ENCODE measurements at places on chromosomes 6 and 20. TPM values are rescaled to one million over a fixed set of nuclear protein-coding genes. Genes with fewer than 3 reads are reported as not detected.

- DNase-seq, result peak; percentile 5
Measured at GRCh38 chr6:39791311-39791710, 865 bp upstream of the DAAM2 start.

DNA sequence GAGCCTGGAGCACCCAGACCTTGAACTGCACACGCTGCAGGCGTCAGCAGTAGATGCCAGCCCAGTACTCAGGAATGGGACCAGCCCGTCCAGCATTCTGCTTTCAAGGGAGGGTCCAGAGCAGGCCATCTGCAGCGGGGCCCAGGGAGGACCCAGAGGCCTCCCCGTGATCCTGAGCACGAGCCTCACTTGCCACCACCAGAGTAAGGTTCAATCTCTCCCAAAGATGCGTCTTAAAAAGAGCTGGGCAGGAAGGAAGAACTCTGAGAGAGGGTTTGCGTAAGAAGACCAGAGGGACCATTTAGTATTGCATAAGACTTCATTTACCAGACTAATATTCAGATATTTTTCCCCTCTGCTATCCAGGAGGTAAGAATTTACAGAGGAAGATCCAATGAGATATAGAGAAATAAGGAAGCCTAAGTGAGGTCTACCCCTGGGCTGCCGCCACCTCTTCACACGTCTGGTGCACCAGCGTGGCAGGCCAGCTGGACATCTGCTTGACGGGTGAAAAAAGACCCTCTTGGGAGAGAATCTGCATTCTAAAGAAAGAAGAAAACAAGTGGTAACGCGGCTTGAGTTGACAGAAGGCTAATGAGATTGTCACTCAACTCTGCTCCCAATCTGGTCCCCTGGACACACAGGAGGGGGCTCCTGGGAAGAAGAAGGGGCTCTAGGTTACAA lies 107.3 kb downstream of the PRND start:
- no peak for DNase-seq

DNA sequence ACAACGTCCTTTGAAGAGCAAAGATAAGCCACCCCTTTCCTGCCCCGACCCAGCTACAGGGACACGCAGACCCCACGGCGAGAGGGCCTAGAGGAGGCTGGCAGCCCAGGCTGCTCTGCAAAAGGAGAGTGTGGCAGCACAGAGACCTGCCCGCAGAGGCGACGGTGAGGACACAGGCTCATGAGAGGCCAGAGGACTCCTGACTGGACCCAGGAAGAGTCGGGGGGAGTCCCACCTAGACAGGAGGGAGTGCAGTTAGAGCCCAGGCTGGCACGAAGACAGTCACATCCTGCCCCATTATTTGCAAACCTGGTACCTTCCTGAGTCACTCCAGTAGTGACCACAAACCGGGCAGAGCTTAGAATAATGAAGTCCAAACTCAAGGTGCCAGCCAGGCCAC lies 227.7 kb upstream of the CDH4 start:
- DNase-seq, result no peak

DNA sequence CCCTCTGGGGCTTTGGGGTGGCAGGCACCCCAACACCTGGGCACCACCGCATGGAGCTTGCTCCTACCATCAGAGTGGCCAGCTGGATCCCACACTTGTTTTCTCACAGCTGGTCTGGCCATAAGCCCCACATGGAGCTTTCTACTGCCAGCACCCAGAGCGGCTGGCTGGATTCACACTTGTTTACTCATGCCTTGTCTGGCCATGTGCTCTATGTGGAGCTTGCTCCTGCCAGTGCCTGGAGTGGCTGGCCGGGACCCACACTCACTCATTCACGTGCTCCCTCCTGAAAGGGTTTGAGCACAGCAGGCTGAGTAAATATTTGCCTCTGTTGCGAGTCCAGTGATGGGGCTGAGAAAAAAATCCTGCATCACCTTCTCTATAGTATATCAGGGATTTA lies 487.0 kb downstream of the CD109 start:
- DNase-seq, result no peak

GRCh38 chr6:98136333-98136732 lies 698.0 kb upstream of the POU3F2 start:
- no peak for DNase-seq

GRCh38 chr6:12459945-12460661 lies 169.9 kb downstream of the EDN1 start:
- DNase-seq, result no peak

- DNase-seq, result no peak
Measured at GRCh38 chr6:21601932-21602390, 8.4 kb downstream of the SOX4 start.

GRCh38 chr6:71420095-71420692 lies 131.6 kb downstream of the OGFRL1 start:
- no peak for DNase-seq

GRCh38 chr6:15444081-15444731 lies 198.3 kb downstream of the JARID2 start:
- DNase-seq, result no peak

- no peak for DNase-seq
Measured at GRCh38 chr20:47293631-47294030, 62.9 kb downstream of the ZMYND8 start.

- no peak for DNase-seq
Measured at GRCh38 chr6:99940582-99940981, 53.4 kb downstream of the MCHR2 start.

- no peak for DNase-seq
Measured at GRCh38 chr20:17859616-17860232, 108.9 kb downstream of the SNX5 start.

- DNase-seq, result no peak
Measured at GRCh38 chr6:148578489-148578814, 168.4 kb upstream of the UST start.

DNA sequence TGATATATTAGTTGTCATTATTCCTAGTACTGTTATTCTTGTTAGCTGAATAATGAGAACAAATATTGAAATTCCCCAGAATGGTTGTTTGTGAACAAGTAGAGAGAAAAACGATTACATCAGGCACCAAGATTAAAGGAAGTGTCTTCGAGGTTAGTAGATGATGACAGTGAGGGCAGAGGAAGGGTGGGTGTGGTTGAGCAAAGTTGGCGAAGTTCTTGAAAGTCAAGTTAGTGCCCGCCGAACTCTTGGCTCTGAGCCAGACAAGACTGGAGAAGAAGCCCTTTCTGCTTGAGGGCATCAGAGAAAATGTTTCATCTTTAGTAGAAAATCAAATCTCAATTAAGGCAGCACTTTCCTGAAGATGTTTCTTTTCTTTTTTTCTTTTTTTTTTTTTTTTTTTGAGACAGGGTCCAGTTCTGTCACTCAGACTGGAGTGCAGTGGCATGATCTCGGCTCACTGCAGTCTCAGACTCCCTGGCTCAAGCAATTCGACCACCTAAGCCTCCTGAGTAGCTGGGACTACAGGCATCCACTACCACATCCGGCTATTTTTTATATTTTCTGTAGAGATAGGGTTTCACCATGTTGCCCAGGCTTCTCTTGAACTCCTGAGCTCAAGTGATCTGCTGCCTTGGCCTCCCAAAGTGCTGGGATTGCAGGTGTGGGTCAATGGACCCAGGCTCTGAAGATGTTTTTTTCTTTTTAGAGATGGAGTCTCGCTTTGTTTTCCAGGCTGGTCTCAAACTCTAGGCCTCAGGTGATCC lies 77.1 kb downstream of the SGK1 start:
- no peak for DNase-seq

GRCh38 chr6:32785781-32786533 lies 22.6 kb upstream of the HLA-DQB2 start:
- DNase-seq, result peak; percentile 22

The PET117 gene
- 10.7 TPM for total RNA-seq

The PRPF6 gene
- 52.3 TPM for total RNA-seq

The GHRH gene
- total RNA-seq, result not detected

The C6orf141 gene
- 0.55 TPM for total RNA-seq

The GPR31 gene
- total RNA-seq, result not detected

The RFX6 gene
- not detected for total RNA-seq

The VNN1 gene
- 0.07 TPM for total RNA-seq

The PERP gene
- 36.4 TPM for total RNA-seq

The BTN1A1 gene
- total RNA-seq, result not detected

The PGBD1 gene
- 7.9 TPM for total RNA-seq

The SLC16A10 gene
- 0.48 TPM for total RNA-seq

The SPEF1 gene
- 0.45 TPM for total RNA-seq

The SLC22A2 gene
- total RNA-seq, result not detected

Measured in astrocyte (in vitro differentiated cells and primary cell).